ENCODE measurements at places on chromosomes 1 and 21.

GRCh38 chr21:37208741-37209225 is 58.4 kb downstream of the VPS26C start:
- DNase-seq = no peak

GRCh38 chr1:97270508-97271307 is 549.1 kb downstream of the PTBP2 start:
- no peak for DNase-seq

DNA sequence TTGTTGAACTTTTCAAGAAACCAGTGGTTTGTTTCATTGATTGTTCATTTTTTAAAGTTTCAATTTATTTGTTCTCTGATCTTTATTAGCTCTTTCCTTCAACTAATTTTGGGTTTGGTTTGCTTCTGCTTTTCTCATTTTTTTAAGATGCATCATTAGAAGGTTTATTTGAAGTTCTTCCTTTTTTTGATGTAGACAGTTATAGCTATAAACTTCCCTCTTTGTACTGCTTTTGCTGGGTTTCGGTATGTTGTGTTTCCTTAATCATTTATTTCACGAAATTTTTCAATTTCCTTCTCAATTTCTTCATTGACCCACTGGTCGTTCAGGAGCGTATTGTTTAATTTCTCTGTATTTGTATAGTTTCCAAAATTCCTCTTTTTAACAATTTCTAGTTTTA is 133.3 kb upstream of the GPR52 start:
- no peak for DNase-seq

DNA sequence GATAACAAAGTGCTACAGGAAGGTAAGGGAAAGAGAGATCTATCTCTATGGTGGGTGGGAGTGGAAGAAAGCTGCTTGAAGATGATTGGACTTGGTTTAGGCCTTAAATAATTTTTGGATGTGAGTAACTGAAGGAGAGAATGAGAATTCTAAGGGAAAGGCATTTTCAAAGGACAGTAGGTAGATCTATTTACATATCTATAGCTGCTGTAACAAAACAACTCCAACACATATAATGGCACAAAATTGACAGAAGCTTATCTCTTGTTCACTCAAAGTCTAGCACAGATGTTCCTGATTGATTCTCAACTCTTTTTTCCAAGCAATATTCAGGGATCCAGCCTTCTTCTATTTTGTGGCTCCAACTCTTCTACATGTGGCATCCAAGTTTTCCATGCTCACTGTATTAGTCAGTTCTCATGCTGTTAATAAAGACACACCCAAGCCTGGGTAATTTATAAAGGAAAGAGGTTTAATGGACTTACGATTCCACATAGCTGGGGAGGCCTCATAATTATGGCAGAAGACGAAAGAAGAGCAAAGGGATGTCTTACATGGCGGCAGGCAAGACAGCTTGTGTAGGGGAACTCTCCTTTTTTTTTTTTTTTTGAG is 3.1 kb upstream of the DDAH1 start:
- DNase-seq = no peak

- DNase-seq = no peak
Measured at GRCh38 chr1:186831168-186831567, 2.4 kb downstream of the PLA2G4A start.

- no peak for DNase-seq
Measured at GRCh38 chr21:36097427-36098181, 27.8 kb downstream of the CBR1 start.

GRCh38 chr1:28917757-28918118 is 3.4 kb downstream of the EPB41 start:
- no peak for DNase-seq

GRCh38 chr1:22975694-22976093 is 3.0 kb upstream of the LACTBL1 start:
- no peak for DNase-seq

DNA sequence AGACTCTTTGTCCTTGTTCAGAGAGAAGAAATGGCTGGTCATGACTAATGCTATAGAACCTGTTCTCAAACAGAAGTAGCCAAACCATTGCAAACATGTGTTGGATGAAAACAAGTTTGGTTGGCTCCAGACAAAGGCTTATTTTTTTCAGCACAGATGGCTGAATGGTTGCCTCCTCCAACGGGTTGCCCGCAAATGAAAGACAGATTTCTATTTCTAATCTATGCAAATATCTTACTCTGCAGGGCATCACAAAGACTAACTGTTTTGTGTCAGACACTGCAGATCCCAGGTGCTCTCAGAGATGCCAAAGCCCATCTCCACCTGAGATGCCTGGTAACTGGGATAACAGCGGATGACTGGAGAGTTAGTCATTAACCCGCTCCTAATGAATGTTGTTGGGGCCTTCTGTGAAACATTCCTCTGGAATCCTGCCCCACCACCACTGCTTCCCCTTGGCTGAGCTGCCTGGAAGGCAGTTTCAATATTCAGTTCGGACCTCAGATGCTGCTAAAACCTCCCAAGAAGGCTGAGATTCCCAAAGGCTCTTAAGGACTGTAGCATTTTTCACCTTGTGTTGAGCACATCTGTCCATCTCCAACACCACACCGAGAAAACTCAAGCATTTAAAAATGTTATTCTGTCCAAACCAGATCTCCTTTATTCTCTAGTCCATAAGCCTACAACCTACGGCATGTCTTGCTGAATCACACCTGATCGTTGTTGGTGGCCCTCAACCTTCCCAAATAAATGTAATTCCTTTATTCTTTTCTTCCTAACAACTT is 104.4 kb downstream of the PTPN14 start:
- DNase-seq = no peak

GRCh38 chr1:156551066-156551643 is 21.2 kb downstream of the IQGAP3 start:
- DNase-seq = no peak

DNA sequence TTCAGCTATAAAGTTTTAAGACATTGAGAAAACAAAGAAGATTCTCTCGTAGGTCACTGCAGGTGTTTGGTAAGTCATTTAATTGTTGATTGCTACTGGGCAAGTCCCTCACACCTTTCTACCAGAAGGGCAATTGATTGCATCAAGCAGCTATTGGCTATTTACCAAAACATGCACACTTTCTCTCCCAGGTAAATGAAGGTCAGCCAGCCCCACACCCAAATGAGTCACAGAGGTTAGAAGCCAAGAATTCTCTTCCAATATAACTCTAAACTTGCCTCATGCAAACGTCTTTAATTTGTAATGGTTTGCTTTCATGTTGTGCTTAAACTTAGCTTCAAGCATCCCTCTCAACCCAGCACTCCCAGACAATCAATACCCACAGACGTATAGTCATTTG is 475.3 kb upstream of the ADGRL2 start:
- no peak for DNase-seq

DNA sequence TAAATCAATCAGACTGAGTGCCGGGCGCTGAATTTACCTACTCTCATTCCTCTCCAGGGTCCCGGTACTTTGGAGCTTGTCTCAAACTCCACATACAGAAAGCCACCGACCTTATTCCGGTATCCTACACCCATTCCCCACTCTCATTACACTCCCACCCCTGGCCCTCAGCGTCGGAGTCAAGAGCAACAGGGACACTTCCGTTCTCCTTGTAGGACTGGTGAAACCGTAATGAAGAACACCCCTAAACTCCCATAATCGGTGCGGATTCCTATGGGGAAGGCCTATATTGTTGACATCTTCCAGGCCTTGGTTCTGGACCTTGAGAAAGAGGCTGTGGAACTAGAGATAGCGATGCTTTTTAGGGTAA is 798 bp downstream of the ZBED6 start:
- DNase-seq = no peak

- no peak for DNase-seq
Measured at GRCh38 chr1:165898837-165899236, 71.4 kb downstream of the UCK2 start.

- DNase-seq = no peak
Measured at GRCh38 chr1:201307231-201307630, 23.9 kb downstream of the PKP1 start.

- no peak for DNase-seq
Measured at GRCh38 chr1:39199593-39199992, 4.9 kb upstream of the MACF1 start.

GRCh38 chr1:36034692-36035091 is 49.2 kb upstream of the TEKT2 start:
- DNase-seq = peak; percentile 88

DNA sequence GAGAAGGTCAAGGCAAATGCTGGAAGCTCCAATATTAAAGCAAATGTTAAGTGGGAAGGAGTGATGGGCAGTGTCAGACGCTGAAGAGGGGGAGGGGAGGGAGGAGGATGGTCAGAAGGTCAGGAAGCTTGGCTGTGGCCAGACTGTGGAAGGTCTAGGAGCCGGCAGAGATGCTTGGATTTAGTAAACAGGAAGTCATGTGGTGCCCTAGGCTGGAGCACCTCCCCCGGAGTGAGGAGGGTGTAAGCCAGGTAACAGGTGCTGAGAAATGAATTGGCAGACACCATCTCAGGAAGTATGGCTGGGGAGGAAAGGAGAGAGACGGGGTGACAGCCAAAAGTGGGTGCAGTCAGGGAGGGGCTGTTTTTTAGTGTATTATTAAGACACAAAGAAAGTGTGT is 17.7 kb downstream of the CSMD2 start:
- DNase-seq = no peak

GRCh38 chr1:108884968-108885367 is 8.2 kb downstream of the GPSM2 start:
- no peak for DNase-seq

DNA sequence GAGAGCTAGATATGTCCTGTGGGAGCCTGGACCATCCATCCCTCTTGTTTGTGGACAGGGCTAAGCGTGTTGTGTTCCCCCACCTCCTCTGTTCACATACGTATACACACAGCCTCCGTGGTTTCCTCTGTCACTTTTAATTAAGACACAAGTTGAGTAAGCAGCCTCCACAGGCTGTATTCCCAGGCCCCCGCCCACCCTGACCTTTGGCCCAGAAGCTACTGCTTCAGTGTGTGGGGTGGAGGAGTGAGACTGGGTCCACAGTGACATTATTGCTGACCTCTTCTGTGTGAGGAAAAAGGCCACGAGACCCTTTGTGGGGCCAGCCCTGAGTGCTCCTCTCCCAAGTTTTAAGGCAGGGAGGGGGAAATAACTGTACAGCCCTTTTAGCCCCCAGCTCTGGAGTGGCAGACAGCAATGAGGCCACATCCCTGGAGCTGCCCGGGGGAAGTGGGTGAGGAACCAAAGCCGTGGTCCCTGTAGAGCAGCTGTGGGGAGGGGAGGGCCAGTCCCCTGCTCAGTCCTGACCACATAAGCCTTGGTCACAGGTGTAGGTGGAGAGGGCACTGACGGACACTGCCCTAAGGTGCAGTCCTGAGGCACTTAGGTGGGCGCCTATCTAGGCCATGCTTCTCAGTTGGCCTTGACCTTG is 4.4 kb downstream of the ELOVL1 start:
- no peak for DNase-seq

GRCh38 chr1:109764561-109765482 is 1.1 kb upstream of the EPS8L3 start:
- no peak for DNase-seq

DNA sequence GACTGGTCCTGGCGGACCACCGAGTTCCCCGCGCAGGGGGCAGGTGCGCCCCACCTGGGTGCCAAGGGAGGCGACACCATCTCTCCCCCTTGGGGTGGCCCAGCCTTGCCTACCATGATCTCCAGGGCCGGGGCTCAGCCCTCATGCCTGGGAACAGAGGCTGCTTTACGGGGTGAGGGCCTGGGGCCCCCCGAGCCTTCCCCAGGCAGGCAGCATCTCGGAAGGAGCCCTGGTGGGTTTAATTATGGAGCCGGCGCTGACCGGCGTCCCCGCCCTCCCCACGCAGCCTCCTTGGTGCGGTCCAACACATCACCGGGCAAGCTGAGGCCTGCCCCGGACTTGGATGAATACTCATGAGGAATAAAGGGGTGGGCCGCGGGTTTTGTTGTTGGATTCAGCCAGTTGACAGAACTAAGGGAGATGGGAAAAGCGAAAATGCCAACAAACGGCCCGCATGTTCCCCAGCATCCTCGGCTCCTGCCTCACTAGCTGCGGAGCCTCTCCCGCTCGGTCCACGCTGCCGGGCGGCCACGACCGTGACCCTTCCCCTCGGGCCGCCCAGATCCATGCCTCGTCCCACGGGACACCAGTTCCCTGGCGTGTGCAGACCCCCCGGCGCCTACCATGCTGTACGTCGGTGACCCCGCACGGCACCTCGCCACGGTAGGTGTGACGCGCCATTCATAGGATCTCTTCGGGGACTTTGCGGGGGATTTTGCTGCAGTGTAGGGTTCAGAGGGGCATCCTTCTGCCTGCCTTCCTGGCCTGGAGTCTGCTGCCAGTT is 38.2 kb downstream of the TP73 start:
- DNase-seq = no peak

GRCh38 chr1:31939484-31940329 is 1.5 kb upstream of the PTP4A2 start:
- DNase-seq = peak; percentile 89

DNA sequence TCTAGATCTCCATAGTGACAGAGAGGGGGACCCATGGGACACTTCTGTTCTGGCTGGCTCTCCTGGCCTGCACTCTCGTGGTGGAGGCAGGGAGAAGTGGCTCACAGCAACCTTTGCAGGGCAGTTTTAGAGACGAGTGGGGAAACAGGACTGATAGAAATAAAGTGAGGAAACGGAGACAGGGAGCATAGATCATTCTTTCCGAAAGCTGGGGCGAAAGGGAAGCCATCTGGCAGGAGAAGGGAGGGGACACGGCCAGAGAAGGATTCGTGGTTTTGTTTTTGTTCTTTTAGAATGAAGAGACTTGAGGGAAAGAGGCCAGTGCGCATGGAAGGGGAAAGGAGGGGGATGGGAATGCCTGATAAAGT is 3.5 kb downstream of the TIE1 start:
- no peak for DNase-seq

GRCh38 chr1:235597867-235598553 is 51.6 kb downstream of the GNG4 start:
- peak; percentile 2 for DNase-seq

DNA sequence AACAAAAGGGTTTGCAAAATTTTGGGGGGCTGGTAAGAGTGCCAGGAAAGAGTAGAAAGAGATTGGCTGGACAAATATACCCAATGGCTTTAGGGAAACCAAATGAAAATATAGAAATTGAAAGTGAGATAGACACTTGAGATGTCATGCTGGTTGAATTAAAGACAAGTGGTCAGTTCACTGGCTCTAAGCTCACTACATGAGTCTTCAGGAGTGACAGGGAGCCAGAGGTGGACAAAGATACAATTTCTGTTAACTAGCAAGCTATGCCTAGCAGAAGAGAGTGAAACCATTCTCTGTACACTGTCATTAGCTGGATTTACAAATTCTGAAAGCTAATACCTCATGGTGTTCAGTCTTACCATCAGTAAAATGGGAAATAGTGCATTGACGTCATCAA is 82.5 kb downstream of the TBX15 start:
- no peak for DNase-seq

- DNase-seq = no peak
Measured at GRCh38 chr1:196779093-196779492, 4.5 kb downstream of the CFHR3 start.

GRCh38 chr1:30412241-30413110 is 310.9 kb downstream of the MATN1 start:
- no peak for DNase-seq

DNA sequence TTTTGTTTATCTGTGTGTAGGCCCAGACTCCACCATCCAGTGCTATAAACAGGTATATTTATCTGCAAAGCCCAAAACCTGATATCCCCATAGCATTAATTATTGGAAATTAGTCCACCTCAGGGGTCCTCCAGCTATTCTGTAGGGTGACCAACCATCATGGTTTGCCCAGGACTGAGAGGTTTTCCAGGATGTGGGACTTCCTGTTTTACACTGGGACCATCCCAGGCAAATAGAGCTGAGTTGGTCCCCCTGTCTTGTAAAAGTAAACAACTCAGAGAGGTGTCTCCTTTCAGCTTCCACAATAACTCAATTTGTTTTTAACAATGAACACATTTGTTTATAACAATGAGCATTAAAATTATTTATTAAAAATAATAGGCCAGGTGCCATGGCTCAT is 7.8 kb upstream of the CELA2B start:
- DNase-seq = no peak

Measured in GF-D8 (cell line).